Stimulated activated CD8-positive, alpha-beta memory T cell treated with anti-CD3 and anti-CD28 coated beads, Interleukin-7, amount 100 ng/mL, for 4 hours (primary cell): ENCODE measurements at places on chromosomes 12 and 14.

DNA sequence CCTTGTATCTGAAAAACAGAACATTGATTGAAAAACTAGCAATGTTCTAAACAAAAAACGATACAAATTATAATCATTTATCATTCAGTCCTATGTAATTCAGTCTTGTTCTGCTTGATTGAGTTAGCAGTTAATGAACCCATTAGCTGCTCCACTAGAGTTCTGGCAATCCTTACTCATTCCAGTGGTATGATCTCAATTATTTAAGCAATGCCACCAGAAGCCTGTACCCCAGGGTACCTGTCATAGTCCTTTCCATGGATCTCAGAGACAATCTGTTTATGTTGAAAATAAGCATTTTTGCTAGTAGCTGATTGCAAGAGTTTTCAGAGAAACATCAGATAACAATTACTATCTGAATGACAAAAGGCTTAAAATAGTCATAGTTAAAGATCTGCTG lies 115.9 kb downstream of the UNC79 start:
- no peak for DNase-seq

DNA sequence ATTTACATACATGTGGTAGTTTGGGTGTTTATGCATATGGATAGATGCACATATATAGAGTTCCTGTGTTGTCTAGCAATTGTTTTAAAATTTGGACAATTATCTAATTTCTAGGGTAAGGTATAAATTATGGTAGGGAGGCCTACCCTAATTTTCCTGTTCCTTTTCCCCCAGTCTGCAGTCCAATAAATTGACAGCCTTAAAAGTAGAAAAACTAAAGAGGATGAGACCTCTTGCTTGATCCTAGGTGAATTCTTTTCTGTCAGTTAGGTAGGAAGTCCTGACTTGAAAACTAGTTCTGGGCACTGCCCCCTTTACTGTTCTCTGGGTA lies 2.1 kb upstream of the CDKN1B start:
- DNase-seq: no peak

DNA sequence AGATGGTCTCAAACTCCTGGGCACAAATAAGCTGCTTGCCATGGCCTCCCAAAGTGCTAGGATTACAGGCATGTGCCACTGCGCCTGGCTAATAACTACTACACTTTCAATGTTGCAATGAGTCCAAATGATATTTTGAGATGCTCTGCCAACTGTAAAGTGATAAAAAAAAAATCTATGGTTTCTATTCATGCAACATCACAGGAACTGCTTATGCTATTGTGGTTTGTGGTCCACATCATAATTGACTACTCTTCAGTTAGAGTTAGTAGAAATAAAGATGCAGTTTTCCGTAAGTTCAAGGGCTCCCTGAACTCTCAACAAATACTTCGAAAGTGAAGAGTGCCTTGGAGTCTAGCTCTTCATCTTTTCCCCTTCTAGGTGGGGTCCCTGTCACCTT lies 239.4 kb downstream of the C12orf75 start:
- DNase-seq: no peak

GRCh38 chr12:76312315-76312714 lies 35.9 kb downstream of the BBS10 start:
- DNase-seq: no peak

DNA sequence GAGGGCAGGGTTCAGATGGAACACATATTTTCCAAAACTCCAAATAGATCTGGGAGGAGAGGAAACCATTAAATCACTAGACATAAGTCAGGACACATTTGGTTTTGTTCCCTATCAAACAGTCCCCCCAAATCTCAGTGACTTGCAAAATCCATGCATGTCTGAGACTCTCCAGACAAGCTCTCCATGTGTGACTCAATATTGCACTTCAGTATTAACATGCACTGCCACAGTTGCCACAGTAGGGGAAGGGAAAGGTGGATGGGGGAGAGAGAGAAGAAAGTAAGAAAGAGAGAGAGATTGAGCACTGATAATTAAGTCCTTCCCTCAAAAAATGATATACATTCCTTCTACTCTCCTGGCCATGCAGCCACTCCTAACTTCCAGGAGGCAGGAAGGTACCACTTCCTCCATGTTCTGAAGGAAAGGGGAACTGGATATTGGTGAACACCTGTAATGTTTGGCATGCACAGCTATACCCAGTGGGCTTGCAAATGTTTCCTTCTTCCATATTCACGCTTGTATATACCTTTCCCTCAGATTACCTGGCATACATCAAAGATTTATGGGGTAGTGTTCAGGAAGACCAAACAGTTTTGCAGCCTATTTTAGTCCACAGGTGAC lies 310.0 kb downstream of the ZFP36L1 start:
- DNase-seq: no peak

DNA sequence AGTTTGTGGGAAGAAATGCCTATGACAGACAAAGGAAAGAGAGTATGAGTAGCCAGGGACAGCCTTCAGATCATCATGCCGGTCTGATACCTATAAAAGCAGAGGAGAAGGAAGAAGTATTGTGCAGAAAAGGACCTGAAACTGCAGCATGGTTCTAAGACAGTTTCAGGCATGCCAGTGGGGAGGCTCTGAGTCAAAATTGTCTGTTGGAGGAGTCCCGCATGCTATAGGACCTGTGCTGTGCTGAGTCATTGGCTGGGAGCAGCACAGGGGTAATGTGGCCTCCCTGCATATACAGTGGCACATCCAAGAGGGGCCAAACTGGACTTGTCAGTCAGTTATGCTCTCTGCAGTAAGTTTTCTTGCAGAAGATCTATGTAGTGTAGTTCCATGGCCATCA lies 40.7 kb downstream of the NEUROD4 start:
- DNase-seq: no peak

- no peak for DNase-seq
Measured at GRCh38 chr12:87233671-87234070, 795.5 kb downstream of the C12orf50 start.

DNA sequence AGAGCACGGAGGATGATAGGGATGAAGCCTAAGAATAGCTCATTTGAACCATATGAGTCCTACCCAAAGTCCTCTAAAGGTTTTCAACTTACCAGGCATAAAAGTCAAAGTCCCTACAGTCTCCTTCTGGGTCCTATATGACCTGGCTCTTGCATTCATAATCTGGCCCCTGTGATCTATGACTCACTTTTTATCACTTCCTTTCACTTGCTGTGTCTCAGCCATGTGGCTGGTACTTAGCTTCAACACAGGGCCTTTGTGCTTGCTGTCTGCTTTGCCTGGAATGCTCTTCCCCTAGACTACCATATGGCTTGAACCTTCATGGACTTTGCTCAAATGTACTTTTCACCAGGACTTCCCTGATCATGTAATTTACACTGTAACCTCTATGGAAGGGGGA lies 137.6 kb upstream of the TMTC1 start:
- no peak for DNase-seq

DNA sequence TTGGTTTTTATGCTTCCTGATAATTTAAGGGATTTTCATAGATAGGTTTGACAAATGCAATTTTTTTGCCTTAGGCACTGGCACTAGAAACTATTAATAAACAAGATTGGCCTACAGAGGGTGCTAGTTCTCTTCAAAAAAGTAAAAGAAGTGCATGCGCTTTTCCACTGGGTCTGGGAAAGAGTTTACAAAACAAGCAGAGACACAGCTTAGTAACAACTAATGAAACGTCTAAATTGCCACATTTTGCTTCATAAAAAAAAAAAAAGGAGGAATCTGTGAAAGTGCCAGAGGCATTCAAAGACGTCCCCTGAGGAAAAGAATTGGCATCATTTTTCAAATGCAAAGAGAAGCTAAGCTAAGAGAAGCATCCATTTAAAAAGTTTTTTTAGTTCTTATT lies 58.3 kb upstream of the EEA1 start:
- no peak for DNase-seq

- DNase-seq: no peak
Measured at GRCh38 chr14:24840204-24840893, 206.4 kb upstream of the GZMB start.

DNA sequence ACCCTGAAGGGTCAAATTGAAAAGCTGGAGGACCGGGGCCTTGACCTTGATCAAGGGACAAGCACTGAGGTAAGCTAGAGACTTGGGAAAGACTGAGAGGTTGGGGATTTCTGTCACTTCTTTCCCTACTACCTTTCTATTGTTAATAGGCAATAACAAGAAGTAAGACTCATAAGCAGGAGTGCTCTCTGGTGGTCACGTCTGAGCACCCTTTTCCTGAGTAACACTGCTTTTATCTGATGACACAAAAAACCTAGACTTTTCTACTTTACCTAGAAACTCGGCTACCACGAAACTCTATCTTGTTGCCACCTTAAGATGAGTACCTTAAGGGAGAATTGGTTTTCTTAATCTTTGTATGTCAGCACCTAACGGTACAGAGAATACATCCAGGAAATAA lies 35.5 kb upstream of the PPFIBP1 start:
- DNase-seq: no peak

DNA sequence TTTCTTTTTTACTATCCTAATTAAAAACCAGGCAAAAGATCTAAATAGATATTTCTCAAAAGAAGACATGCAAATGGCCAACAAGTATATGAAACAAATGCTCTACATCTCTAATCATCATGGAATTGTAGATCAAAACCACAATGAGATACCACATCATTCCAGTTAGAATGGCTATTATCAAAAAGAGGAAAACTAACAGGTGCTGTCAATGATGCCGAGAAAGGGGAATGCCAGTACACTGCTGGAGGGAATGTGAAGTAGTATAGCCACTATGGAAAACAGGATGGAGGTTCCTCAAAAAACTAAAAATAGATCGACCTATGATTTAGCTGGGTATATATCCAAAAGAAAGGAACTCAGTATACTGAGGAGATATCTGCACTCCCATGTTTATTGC lies 39.0 kb upstream of the C12orf75 start:
- no peak for DNase-seq

- DNase-seq: no peak
Measured at GRCh38 chr12:4720637-4720995, 416 bp downstream of the GALNT8 start.

DNA sequence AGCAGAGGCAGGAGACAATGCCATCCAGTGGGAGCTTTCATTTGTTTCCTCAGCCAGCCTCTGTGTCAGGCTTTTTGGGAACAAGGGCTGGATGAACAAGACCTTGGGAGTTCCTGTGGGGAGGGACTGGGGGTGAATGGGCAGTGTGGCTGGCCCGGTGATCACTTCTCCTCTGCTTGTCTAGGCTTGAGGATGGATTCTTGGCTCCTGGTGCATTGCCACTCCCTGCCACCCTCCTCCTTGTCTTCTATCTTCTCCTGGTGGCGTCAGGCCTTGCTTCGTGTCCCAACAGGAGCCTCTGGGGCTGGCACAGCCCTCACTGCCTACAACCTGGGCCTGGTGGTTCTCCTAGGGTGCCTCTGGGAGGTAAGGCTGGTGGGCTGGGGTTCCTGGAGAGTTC lies 25.0 kb upstream of the KCNA5 start:
- no peak for DNase-seq

- no peak for DNase-seq
Measured at GRCh38 chr12:75812271-75813018, 219.1 kb downstream of the PHLDA1 start.

GRCh38 chr12:81809829-81810595 lies 50.9 kb upstream of the PPFIA2 start:
- DNase-seq: no peak

DNA sequence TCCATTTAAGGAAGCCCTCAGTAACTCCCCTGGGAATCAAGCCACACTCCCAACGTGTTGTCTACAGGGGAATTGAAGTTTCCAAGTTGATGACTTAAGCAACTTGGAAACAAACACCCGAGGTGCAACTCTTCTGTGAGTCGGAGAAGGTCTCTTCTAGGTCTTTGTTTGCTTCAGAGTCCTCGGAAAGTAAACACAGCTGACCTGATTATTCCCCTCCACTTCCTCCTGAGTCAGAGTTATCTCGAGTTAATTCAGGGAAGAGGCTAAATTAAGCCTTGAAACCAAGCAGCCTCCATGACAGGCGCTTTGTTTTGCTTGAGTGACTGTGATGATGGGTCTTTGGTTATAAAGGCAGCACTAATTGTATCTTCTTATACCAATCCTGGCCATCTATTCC lies 41.8 kb downstream of the TUNAR start:
- no peak for DNase-seq

GRCh38 chr12:1289371-1290155 lies 298.5 kb downstream of the ERC1 start:
- no peak for DNase-seq

GRCh38 chr14:67650694-67651093 lies 23.7 kb downstream of the VTI1B start:
- no peak for DNase-seq

- DNase-seq: no peak
Measured at GRCh38 chr12:92208613-92209121, 63.0 kb upstream of the BTG1 start.
